Smooth muscle cell of the brain vasculature (primary cell): ENCODE measurements at places on chromosomes 7 and 10.

DNA sequence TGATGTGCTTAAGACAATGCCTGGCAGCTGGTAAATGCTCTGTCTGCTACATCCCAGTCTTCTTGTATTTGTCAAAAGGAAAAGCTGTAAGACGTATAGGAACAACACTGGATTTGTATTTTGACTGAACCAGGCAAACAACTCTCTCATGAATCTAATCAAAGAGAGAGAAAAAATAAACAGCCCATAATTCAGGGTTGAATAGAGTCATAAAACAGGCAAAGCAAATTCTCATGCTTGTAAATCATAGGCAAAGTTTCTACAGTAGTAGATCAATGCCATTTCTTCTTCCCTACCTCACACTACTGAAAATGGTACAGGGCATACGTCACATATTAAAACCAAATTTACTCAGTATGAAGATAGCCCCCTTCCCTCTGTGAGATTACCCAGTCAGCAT is 166.3 kb downstream of the SKIDA1 start:
- DNase-seq, result no peak

DNA sequence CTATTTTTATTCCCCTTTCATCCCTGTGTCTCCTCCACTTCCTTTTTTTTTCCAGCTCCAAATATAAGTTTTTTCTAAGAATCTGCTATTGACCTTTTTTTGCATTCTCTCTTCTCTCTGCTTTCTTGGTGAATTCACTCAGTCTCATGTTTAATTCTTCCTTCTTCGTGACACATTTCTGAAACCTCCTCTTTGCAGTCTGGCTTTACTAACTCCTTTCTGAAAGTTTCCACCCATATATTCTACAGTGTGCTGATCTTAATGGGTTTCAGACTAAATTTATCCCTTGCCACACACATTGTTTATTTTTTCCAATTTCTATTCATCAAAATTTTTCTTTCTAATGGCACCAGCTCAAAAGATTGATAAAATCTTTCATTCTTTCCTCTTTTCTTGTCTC is 47.8 kb upstream of the CALD1 start:
- no peak for DNase-seq

DNA sequence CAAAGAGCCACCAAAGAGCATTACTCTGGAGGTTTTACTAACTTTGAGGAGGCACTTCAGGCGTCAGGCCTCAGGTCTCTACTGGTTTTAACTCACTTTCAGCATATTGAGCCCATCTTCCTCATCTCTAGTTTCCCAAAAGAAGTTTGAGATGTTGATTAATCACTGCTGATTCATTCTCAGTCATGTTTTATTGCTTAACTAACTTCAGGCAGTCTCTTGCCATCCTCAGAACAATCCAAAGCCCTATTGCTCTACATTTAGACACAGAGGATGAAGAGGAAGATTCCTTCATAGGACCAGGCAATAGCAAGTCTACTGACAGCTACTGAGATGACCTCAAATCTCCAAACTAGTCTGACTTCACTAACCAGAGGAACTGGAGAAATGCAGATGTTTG is 39.1 kb upstream of the BET1 start:
- DNase-seq, result no peak

GRCh38 chr7:17495655-17496394 is 197.4 kb downstream of the AHR start:
- DNase-seq, result no peak

DNA sequence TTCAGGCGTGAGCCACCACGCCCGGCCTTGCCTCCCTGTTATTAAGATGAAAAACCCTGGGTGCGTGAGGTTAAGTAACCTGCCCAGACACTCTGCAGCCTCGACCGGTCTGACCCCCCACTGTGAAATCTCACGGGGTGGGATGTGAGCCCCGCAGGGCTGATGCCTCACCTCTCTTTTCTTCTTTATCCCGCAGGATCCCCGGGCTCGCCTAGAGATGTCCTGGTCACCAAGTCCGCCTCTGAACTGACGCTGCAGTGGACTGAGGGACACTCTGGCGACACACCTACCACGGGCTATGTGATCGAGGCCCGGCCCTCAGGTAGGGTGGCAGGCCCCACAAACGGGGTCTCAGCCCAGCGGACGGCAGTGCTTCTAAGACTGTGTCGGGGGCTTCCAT is 461.1 kb upstream of the FOXK1 start:
- DNase-seq, result no peak

DNA sequence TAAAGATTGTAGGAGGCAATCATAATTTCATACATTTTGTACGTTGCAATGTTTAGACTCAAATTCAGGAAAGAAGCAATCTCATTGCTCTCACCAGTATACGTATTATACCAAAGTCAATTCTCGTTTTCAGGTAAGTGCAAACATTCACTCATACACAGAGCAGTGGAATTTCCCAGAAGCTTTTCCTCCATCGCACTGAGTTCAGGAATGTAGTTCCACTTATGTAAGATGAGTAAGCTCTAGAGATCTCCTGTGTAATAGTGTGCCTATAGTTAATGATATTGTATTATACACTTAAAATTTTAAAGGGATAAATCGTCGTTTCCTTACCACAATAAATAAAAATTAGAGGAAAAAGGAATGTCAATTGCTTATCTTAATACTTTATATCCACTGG is 470.8 kb upstream of the KCND2 start:
- no peak for DNase-seq

- no peak for DNase-seq
Measured at GRCh38 chr10:34061841-34062240, 727.4 kb upstream of the NRP1 start.

DNA sequence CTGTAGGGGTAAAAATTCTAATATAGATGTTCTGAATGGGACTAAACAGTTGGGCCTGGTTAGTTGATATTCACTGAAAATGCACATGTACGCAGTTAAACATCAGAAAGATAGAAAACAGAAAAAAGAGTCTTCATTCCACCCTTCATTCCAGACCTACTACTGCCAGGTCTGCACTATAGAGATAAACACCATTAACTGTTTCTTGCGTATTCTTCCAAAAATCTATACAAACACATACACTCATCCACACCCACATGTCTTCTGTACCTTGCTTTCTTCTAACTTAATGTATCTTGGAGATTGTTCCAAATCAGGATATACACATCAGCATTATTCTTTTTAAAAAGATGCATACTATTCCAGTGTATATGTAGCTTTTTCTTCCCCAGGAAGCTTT is 13.9 kb upstream of the CLEC2L start:
- DNase-seq, result no peak

DNA sequence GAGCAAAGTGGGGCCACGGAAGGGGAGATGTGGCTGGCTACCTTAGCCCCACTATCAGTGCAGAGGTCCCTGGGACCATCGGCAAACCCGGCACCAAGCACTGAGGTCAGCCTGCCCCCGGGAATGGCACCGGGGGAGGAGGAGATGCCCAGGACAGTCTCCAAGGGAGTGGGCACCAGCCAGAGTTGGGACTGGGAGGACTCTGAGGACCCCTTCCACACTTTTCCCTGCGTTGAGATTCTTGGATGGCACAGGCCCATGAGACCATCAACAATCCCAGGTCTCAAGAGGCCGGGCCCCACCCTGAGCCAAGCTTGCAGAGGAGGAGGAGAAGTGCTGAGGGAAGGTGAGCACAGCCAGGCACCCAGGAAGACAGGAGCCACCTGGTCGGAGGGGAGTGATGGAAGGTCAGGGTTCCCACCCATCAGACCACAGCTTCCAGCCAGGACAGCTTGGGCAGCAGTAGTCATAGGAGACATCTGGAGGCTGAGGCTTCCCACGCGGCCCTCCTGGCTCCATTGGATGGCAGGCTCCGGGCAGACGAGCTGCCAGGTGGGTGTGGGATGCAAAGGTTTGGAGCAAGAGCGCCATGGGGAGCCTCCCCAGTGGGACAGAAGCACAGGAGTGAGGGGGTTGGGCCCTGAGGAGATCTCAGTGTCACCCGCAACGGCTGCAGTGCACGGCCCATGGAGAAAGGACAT is 2.6 kb upstream of the OPN4 start:
- DNase-seq, result no peak

- no peak for DNase-seq
Measured at GRCh38 chr10:14325325-14325955, 5.3 kb downstream of the FRMD4A start.

DNA sequence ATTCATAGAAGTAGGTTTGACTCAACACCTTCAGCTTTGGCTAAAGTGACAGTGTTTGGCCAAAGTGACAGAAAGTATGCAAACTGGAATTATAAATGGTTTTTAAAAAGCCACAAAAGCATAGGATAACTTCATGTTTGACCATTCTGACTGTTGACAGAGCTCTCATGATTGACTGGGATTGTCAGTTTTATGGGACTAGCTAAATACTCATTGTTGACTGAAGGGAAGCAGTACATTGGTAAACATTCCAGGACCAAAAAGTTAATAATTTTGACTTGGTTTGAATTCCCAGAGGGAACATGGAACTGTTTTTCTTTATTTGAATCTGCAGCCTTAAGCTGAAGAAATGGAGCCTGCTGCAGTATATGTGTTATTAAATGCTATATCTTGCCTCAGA is 84.6 kb upstream of the STEAP4 start:
- DNase-seq, result no peak

- no peak for DNase-seq
Measured at GRCh38 chr7:76397409-76398183, 11.9 kb downstream of the SSC4D start.

DNA sequence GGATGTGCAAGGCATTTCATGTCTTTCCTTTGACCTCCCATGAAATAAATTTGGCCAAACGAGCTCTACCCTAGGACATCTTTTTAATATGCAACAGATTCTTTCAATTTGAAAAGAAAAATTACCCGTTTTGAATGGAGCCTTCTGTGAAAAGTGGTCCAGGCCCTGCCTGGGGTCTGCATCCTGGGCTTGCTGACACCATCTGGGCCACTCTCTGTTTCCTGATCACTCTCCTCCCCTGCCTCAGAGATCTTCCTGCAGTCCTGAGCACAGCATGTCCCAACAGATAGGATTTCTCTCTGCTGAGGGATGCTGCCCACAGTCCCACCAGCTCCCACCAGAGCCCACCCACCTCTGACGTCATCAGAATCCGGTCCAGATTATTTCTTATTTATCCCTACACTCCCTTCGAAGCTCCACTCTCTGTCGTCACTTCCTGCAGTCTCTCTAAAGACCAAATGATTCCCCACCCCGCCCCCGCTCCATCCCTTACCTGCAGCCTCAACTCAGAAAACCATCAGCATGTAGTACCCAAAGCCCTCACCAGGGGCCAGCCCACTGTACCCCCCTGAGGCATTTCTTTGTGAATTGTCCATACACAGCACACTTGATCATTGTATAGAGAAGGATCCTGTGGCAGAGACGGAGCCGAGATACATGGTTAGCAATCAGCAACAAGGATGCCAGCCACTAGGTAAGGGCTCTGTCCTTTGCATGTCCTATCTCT is 192.1 kb upstream of the MGMT start:
- DNase-seq, result no peak

DNA sequence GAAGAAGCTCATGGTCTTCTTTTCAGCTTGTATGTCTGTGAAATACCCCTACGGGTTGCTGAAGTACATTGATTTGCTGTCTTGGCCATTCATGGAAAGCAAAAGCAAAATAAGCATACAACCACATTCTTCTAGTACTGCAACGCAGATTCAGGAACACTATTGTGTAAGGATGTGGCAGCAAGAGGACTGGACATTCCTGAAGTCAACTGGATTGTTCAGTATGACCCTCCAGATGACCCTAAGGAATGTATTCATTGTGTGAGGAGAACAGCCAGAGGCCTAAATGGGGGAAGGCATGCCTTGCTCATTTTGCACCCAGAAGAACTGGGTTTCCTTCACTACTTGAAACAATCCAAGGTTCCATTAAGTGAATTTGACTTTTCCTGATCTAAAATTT is 133.4 kb upstream of the ANKRD1 start:
- no peak for DNase-seq

DNA sequence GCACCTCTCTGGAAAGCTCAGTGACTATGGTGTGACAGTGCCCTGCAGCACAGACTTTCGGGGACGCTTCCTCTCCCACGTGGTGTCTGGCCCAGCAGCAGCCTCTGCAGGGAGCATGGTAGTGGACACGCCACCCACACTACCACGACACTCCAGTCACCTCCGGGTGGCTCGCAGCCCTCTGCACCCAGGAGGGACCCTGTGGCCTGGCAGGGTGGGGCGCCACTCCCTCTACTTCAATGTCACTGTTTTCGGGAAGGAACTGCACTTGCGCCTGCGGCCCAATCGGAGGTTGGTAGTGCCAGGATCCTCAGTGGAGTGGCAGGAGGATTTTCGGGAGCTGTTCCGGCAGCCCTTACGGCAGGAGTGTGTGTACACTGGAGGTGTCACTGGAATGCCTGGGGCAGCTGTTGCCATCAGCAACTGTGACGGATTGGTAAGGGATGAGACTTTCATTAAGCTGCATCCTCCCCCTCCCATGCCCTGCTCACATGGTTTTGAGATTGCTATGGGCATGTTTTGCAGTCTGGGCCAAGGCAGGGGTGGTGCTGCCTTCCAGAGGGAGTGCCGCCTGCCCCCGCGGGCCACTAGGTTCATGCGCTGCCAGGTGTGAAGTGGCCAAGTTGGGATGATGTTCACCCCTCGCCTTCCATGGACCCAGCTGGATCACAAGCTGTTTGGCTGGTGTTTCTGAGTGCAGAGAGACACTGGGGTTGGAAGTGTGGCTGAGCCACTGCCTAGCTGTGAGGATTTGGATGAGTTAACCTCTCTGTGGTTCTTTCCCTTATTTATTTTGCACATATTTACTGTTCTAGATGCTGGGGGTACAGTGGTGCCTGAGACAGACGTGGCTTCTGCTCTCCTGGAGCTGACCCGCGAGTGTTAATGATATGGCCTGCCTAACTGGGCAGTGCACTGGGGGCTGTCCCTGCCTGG is 2.5 kb downstream of the ADAMTS14 start:
- no peak for DNase-seq

- no peak for DNase-seq
Measured at GRCh38 chr7:51639661-51640334, 323.2 kb upstream of the COBL start.

GRCh38 chr7:70835658-70836057 is 296.3 kb upstream of the GALNT17 start:
- DNase-seq, result no peak

DNA sequence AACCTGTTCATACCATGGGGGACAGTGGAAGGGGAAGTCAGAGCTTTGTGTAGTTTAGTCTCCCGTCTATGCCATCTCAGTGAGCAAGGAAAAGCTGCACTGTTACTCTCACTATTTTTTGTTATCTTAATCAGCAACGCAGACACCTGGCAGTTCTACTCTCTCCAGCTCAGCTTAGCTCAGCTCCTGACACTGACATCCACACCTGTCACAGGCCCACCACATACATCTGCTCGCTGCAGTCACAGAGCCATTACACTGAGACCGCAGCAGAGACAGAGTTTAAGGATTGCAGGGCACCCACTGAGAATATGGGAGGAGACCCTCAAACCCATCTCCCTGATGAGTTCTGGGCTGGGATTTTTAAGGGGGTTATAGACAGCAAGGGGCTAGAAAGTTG is 257.3 kb upstream of the AKR1E2 start:
- DNase-seq, result no peak

DNA sequence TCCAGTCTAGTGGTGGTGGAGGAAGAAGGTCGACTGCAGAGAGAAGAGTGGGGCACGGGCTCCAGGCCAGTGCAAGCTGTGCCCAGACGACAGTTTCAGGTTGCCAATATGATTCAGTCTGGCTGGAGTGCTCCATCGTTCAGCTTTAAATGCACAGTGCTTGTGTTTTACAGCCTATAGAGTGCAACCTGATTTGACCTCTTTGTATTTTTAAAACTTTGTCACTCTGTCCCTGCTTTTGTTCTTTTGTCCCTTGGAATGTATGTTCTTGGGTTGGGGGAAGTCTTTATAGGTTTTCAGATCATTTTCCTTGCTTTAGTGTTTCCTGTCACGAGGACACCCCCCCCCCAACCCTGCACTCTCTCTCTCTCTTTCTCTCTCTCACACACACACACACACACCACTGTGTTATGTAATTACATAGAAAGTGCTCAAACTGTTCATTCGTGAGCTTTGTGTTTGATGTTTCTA is 198.0 kb downstream of the CAMK1D start:
- no peak for DNase-seq
